Esophagus squamous epithelium (tissue), 5 donors: ENCODE measurements at places on chromosomes 16 and 17. TPM values are rescaled to one million over a fixed set of nuclear protein-coding genes. Genes with fewer than 3 reads are reported as not detected.

Gene CD19
- total RNA-seq, result 0.19 TPM

- DNase-seq, result no peak
Observed at GRCh38 chr16:3819175-3819527, 61.4 kb downstream of the CREBBP start.

- DNase-seq, result no peak
Observed at GRCh38 chr17:58747674-58748073, 8.0 kb upstream of the PPM1E start.

GRCh38 chr16:87439926-87440325 is 47.8 kb downstream of the MAP1LC3B start:
- DNase-seq, result no peak

Gene KRT33B
- total RNA-seq, result not detected

GRCh38 chr16:56812884-56813283 is 52.1 kb upstream of the SLC12A3 start:
- no peak for DNase-seq

- DNase-seq, result no peak
Observed at GRCh38 chr16:4488499-4488967, 12.3 kb downstream of the HMOX2 start.

GRCh38 chr17:8444494-8444893 is 8.8 kb downstream of the NDEL1 start:
- no peak for DNase-seq

- no peak for DNase-seq
Observed at GRCh38 chr17:9104370-9105041, 83.2 kb downstream of the NTN1 start.

Gene SNX20
- total RNA-seq, result 0.75 TPM

- no peak for DNase-seq
Observed at GRCh38 chr16:3400446-3400778, 392 bp downstream of the ZSCAN32 start.

GRCh38 chr16:4313563-4314531 is 2.0 kb upstream of the GLIS2 start:
- no peak for DNase-seq

DNA sequence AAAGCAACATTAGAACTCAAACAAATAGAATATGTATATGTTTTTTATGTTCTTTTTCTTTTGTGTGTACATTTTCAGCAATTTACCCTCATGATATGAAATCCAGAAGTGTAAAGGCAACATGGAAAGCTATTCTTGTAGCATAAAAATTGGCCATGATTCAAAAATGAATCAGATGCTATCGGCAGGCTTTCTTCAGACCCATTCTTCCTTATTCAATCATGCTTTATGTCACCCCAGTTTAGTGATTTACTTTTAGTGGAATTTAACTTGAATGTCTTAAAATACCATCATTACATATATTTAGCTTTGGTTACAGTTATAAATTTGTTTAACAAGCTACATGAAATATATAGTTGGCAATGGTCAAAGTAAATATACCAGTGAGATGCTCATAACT is 21.4 kb upstream of the SMIM36 start:
- DNase-seq, result no peak

DNA sequence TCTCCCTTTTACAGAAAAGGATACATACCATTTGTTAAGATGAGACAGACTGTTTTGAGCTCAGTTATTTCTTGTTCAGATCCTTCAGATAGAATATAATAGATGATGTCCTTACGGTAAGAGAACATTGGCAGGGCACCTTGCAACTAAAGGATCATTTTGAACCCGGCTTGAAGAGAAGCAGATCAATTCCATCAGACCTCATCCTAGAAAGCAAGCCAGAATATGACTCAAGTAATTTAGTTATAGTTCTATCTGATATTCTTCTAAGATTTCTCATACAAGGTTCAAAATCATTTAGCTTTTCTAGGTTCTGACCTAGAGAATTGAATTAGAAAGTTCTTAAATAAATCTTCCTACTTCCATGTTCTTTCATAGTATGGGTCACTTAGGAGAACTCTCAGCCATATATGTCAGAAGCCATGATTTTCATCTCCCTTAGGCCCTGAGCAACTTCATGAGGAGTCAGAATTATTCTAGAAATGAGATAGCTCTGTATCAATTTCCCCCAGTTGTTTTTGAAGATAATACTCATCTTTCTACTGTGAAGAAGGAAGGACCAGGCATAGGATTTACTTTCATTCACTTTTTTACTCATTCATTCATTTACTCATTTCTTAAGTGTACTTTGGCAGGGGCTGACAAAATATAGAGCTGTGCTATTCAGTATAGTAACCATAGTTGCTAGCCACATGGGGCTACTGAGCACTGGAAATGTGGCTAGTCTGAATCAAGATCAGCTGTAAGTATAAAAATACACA is 2.5 kb upstream of the CMTM1 start:
- no peak for DNase-seq

- no peak for DNase-seq
Observed at GRCh38 chr16:19162085-19162484, 6.0 kb upstream of the SYT17 start.

Gene DPH1
- 55.7 TPM for total RNA-seq

- no peak for DNase-seq
Observed at GRCh38 chr16:21075252-21075651, 75.4 kb downstream of the DNAH3 start.
